Left forelimb (tissue), 1 donor: ENCODE measurements at places on chromosomes 11 and 22.

DNA sequence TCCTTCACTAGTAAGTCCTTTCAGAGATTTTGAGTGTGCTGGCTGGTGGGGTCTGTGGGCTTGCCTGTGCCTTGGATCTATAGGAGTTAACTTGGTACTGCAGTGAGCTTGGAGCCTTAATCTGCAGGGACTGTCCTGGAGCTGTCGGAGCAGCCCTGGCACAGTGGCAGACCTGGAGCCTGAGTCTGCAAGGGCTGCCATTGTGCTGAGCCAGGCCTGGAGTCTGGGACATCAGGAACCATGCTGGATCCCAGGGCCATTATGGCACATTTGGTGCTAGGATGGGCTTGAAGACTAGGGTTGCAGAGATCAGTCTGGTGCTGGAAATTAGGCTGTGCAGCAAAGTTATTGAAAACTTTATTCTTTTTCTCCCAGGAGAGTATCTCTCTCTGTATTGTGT, 665.4 kb downstream of the METTL15 start:
- DNase-seq = no peak

GRCh38 chr22:40193429-40194421, 16.0 kb downstream of the TNRC6B start:
- no peak for DNase-seq

DNA sequence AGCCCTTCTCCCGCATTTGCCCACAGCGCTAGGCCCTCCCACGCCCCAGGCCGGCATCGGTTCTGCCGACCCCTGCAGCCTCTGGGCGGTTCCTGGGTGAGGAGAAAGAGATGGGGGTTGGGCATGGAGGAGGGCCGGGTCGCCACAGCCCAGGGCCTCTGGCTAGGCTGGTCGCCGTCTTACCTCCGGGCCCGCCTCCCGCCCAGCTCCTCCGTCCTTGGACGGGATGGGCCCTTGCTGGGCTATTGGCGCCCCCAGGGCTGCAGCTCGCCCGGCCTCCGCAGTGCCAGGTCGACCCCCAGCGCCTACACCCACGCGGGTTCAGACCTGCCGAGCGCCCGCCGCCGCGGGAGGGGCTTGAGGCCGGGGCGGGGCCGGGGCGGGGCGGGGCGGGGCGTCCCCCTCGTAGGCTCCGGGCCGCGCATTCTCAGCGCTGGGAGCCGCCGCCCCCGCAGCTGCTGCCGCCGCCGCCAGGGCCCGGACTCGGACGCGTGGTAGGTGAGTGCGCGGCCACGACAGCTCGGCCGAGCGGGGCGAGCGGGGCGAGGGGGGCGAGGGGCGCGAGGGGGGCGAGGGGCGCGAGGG, at the start of gene CD151:
CD151 (plus strand) TSS at position 424 of the 585 bp plus-strand sequence. CDS start 3,118 bp downstream, outside the sequence.
- no peak for DNase-seq

GRCh38 chr11:2547806-2548205, 103.0 kb downstream of the KCNQ1 start:
- peak; percentile 49 for DNase-seq

- DNase-seq = no peak
Observed at GRCh38 chr11:3204141-3205015, 14.2 kb downstream of the MRGPRG start.

GRCh38 chr22:49847751-49848689, 5.6 kb upstream of the ZBED4 start:
- no peak for DNase-seq

DNA sequence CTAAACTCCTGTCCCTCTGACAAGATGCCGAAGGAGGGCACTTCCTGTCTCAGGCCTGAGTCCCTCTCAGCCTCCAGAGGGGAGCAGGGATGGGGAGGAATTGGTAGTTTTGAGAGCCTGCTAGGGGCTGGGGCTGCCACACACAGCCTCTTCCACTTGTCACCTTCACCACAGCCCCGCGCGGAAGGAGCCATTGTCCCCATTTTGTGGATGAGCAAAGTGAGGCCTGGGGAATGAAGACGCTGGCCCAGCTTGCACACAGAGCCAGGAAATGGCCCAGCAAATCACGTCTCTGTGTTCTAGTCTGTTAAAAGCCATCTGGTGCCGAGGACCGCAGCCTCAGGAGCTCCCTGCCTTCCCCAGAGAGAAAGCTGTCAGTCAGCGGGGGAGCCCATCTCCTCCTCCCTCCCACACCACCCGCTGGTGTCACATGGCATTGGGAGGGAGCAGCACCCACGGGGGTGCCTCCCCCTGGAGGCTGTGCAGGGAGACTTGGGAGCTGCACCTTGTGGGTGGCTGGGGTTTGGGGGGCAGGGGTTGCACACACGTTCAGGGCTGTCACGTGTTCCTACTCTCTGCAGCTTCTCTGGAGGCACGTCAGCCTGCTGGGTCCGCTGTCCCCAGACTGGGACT, 34.6 kb downstream of the RASD2 start:
- no peak for DNase-seq

DNA sequence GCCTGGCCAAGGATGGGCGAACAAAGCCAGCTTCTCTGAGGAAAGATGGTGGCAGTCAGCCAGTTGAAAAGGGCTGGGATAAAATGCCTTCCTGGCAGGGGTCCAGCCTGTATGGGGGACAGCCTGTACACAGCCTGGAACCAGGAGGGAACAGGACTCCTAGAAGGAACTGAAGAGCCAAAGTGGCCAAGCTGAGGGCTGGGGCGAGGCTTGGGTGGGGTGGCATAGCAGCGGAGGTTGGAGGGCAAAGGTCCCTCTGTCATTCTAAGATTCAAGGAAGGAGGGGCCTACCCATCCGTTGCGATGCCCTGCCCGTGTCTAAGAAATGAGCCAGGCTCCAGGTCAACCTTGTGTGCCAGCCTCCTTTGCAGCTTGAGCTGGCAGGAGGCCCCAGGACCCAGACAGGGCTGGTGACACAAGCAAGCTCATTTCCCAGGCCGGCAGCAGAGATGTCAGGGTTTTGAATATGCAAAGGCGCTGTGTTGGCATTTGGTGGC, 22.6 kb downstream of the FADD start:
- no peak for DNase-seq

- no peak for DNase-seq
Observed at GRCh38 chr11:35238882-35239281, 99.9 kb downstream of the CD44 start.

DNA sequence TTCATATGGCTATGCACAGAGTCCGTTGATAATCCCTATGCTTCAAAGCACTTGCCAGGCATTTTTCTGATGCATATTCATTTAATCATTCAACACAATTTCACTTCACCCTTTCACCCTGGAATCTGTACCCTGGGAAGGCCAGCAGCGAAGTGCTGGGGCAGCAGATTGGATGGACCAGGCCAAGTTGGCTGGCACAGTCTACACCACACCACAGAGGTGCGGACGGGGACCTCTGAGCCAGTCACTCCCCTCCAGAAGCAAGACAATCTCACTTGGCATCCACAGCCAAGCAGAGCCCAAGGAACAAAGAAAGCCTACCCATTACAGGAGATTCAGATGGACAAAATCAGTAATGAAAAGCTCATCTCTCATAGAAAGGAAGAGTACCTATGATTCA, 130.2 kb downstream of the GALNT18 start:
- DNase-seq = no peak

GRCh38 chr11:33500332-33500731, 200.3 kb downstream of the C11orf91 start:
- DNase-seq = no peak

GRCh38 chr22:29815580-29815979, 22.5 kb downstream of the ASCC2 start:
- no peak for DNase-seq

DNA sequence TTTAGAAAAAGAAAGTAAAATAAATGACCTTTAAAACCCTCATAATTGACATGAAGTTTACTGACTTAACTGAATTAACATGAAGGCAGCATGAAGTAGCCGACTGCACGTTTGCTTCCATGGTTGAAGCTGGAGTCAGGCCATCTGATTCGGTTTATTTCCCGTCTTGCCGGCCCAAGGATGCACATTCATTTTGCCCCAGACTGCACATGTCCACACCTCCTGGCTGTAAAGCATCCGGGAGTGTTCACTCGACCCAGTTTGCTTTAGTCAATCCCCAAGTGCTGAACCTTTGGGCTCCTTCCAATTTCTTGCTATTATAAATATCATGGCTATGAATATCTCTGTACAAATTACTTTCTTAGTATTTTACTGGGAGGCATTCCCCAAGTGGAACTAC, 17.7 kb upstream of the TUB start:
- no peak for DNase-seq

DNA sequence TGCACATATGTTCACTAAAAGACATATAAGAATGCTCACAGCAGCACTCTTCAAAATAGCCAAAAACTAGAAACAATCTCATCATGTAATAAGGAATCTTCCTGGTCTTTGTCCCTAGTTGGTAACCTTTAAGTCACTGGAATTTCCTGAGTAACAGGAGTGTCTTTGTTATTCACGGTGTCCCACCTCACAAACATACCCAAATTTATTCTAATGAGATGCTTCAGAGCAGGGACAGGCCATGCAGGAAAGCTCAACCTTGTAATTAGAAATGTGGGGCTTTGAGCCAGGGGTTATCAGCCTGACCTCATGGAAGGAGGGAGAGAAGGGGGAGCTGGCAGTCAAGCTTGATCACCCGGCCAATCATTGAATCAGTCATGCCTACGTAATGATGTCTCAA, 40.3 kb upstream of the NFRKB start:
- no peak for DNase-seq

DNA sequence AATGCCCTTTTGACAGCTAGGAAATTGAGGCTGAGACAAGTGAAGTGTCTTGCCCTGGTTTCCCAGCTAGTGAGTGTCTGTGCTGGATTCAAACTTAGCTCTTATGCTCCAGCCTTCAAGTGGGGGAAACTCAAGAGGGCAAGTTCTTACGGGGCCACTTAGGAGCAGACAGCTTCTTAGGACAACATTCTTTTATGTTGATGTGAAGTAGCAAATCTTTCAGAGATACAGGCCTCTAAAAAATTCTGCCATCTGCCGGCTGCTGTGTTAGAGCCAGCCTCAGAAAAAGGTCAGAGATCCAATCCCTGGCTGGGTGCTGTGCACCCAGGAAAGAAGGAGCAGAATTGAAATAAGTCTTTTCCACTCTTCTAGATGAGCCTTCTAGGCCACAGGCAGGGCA, 26.6 kb downstream of the TIMP3 start:
- DNase-seq = no peak

DNA sequence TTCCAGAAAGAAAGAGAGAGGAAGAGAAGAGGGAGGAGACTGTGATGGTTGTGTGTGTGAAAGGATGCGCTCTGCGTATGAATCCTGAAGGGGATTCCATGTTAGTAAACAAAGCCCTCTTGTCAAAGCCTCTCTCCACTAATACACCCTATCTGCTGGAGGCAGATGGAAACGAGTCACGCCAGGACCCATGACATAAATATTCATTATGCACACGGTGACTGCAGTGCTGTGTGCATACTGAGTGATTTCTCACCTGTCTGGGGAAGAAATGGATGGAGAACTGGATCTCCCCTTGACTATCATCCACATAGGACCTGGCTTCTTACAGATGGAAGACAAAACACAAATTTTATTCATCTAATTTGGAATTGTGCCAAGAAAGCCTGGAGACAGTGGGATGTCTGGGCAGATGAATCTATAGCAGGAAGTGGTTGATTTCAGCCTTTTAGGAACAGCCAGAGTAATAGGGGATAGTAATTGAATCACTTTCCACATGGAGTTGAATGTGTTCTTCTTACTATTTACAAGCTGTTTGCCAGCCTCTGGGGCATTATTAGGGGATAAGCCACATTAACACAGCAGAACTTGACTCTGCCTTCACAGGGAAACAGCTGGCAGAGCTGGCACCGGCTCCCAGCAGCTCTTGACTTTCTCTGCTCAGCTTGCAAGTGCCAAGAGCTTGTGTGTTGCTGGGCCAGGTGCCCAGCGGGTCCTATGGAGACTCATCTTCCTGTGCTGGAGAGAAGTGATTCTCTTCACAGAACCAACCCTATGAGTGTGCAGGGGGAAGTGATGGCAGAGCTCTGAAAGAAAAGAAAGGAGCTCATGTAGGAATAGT, 9.0 kb downstream of the MTNR1B start:
- DNase-seq = no peak

DNA sequence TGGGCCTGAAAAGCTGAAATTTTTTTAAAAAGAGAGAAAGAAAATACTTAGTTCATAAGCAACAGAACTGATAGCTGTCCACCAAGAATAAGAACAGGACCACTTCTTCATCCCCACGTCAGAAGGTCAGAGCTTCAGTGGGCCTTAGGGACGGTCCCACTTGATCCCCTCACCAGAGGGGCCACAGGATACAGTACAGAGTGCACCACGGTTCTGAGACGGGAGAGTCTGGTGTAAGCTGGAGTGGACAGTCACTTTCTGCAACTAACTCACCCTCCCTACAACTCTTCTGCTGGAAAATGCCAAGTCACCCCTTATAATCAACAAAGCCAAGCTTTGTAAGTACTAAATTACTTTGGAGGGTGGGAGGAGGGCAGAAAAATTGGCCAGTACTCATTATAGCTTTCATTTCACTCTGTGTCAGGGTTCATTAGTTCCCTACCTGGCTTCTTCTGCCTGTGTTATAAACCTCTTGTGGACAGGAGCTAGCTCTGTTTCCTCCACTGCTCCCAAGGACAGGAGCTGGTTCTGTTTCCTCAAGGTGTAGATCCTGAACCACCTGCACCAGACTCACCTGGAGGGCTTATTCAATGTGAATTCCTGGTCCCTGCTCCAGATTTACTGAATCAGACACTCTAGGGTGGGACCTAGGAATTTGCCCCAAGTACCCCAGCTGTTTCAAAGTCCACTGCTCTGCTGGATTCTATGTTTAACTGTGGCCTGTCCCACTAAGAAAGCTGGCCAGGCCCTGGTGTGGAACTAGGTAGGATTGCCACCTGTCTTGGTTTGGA, 39.6 kb downstream of the SCGB1A1 start:
- DNase-seq = no peak

DNA sequence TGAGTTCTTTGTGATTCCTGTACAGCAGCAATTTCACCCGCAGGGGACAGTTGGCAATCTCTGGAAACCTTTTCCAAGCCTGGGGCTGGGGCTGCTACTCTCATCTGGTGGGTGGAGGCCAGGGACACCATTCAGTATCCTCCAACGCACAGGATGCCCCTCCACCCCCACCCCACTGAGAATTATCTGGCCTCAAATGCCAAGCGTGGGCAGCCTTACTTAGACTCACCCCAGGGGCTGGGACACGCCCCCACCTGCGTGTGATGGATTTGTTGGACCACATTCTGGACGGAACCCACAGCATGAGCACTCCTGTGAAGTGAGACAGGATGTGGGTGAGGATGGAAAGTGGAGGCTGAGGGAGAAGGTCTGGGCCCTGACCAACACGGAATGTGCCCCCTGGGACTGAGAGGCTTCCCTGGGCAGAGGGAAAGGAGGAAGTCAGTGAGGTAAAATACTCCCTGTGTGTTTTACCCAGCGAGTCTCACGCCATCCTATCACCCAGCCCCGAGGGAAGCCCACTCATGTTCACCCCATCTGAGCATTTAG, 13.7 kb downstream of the RASD2 start:
- DNase-seq = no peak
